Lung (tissue), 17 donors: ENCODE measurements at places on chromosomes 3 and 15. TPM values are rescaled to one million over a fixed set of nuclear protein-coding genes. Genes with fewer than 3 reads are reported as not detected.

The SNRPN gene
- total RNA-seq = 69.0 TPM

The MESP2 gene
- total RNA-seq = 0.55 TPM

The GABRR3 gene
- total RNA-seq = 0.09 TPM

The IL12A gene
- total RNA-seq = 0.67 TPM

The POC1A gene
- total RNA-seq = 5.4 TPM

The SPINT1 gene
- total RNA-seq = 136 TPM

The C3orf22 gene
- not detected for total RNA-seq

The ELP6 gene
- total RNA-seq = 28.0 TPM

The CACNA1D gene
- 36.9 TPM for total RNA-seq
